ENCODE measurements at places on chromosomes 3 and 15.
A peak's percentile ranks its signal among the peaks of the same experiment; 100 is the strongest.

DNA sequence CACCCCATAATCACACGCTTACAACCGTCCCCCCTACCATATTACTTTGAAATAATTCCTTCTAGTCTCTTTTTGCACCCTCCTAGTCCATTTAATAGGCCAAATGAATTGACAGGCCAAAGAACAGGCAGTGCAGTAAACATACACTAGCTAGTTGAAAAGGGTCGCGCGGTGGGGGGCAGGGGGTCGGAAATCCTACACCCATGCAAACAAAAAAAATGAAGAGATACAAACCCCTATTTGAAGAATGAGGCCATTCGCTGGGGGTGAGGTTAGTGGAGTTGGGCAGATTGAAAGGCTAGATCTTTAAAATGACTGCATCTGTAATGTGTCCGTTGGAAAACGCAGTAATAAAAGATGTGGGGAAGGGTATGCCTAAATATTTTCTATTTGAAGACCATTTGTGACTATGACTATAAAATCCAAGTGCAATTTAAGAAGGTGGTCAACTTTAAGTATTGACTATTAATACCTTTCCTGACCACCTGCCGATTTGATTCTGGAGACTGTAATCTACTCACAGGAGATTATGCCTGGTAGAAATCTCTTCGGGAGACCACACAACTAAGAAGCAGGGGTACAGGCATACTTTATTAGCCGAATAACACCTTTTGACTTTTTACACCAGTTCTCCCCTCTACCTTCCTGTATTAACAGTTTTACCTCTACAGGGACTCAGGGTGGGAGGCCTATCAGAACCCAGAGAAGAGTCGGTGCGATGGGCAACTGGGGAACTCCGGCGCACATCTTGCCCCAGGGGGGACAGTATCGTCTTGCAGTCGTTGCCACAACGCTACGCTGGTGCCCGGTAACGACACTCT is 762 bp upstream of the ARL6 start:
- DNase-seq, result no peak

DNA sequence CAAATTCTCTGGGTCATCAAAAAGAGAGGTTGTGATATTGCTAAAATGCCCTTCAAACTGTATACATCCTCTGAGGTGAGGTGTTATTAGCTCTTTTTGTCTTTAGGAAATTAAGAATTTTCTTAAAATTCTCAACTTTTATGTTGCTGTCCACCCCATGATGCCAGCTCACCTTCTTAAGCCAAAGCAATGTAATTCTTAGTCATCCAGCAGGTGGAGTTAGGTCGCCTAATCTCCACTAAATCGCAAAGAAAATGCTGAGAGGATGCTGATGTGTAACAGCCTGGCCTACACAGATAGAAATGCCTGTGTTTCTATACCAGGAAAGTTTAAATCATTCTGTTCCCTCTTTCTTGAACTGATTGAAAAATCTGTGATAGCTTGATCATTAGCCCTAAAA is 770.2 kb upstream of the ALCAM start:
- DNase-seq, result no peak

DNA sequence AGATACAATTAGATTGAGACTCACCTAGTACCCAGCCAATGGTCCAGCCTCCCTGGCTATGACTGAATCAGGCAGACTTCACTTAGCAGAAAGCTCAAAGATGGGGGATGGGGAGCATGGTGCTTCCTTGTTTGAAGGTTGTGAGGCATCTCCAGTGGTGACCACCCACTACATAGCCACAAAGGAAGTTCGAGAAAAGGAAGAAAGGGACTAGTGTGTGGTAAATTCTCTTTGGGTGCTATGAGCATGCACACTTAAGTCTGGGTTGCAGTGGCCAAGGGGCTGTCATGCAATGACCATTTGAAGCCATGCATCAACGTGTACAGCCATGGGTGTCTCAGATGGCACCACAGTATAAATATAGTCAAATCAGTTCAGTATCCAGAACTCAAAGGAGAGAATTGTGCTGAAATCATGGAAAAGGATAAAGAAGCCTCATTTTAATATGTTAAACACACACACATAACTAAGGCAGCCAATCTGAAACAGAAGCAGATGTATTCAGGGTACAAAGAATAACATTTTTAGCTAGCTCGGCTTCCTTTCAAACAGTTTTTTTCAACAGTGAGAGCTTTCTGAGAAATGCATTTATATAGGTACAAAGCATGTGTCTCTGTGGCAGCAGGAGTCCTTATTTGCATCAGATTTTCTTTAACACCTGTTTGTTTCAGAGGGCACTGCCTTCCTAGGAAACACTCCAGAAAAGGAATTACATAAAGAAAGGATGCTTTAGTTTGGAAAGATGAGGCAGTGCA is 275.5 kb downstream of the GAP43 start:
- no peak for DNase-seq

GRCh38 chr3:131224886-131225550 is 156.6 kb upstream of the NUDT16 start:
- no peak for DNase-seq

GRCh38 chr3:4795905-4796304 is 183.3 kb upstream of the BHLHE40 start:
- DNase-seq, result no peak

GRCh38 chr15:22933641-22934061 is 46.5 kb downstream of the CYFIP1 start:
- no peak for DNase-seq

GRCh38 chr3:164209363-164209762 is 868.9 kb downstream of the SI start:
- DNase-seq, result no peak

GRCh38 chr15:74976159-74976558 is 19.2 kb upstream of the SCAMP5 start:
- DNase-seq, result no peak

GRCh38 chr3:185825006-185825638 is at the start of gene IGF2BP2:
IGF2BP2 (minus strand) TSS chr3:185825042; CDS start chr3:185824960, 82 bp downstream.
- DNase-seq, result peak; percentile 26

GRCh38 chr3:194489736-194490612 is 3.2 kb upstream of the ATP13A3 start:
- DNase-seq, result no peak

DNA sequence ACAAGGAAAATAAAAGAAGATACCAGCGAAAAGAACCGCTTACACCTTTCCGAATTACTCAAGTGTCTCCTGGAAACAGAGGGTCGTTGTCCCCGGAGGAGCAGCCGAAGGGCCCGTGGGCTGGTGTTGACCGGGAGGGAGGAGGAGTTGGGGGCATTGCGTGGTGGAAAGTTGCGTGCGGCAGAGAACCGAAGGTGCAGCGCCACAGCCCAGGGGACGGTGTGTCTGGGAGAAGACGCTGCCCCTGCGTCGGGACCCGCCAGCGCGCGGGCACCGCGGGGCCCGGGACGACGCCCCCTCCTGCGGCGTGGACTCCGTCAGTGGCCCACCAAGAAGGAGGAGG is 325 bp downstream of the ALCAM start:
- no peak for DNase-seq

GRCh38 chr15:42070279-42070975 is 23.9 kb downstream of the PLA2G4D start:
- DNase-seq, result no peak

GRCh38 chr15:94174399-94174802 is 57.0 kb upstream of the MCTP2 start:
- no peak for DNase-seq

GRCh38 chr3:106348139-106348690 is 479.4 kb upstream of the CBLB start:
- no peak for DNase-seq

GRCh38 chr15:75136758-75137157 is 64.9 kb upstream of the C15orf39 start:
- no peak for DNase-seq

DNA sequence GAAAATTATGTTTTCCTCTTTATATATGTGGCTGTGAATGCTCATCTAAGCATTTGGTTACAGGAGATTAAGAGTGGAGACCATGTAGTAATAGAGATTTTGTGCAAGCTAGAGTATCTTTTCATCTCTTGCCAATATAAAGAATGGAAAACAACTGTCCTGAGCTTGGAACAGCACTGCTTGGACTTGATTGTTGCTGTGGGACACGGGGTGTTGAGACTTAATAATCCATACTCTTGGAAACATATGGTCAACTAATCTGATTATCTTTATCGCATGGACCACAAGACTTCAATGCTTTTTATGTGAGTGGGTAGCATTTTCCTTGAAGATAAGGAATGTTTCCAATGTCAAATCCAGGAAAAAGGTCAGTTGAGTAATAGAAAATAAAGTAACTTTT is 806.3 kb downstream of the DIPK2A start:
- no peak for DNase-seq

- DNase-seq, result no peak
These were observed 1.1 kb downstream of the HEG1 start for GRCh38 chr3:125054449-125055329.

GRCh38 chr15:75033809-75034208 is 10.4 kb downstream of the PPCDC start:
- DNase-seq, result no peak

DNA sequence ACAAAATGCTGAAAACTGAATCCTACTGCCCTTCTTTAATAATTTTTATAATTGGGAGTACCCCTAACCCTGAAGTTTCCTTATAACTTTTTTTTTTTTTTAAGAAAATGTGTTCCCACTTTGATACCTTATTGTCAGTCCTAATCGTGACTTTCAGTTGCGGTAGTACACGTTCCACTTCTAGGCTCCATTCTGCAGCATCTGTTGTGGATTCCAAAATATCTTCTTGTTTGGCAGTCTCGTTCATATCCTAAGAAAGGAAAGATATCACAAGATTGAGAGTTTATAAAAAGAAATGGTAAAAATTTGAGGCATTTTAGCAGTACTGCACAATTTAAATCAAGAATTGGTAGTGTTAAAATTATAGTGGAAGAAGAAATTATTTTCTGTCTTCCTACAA is 30.8 kb downstream of the IFT57 start:
- no peak for DNase-seq

GRCh38 chr3:165653130-165653778 is 184.0 kb downstream of the BCHE start:
- DNase-seq, result no peak

DNA sequence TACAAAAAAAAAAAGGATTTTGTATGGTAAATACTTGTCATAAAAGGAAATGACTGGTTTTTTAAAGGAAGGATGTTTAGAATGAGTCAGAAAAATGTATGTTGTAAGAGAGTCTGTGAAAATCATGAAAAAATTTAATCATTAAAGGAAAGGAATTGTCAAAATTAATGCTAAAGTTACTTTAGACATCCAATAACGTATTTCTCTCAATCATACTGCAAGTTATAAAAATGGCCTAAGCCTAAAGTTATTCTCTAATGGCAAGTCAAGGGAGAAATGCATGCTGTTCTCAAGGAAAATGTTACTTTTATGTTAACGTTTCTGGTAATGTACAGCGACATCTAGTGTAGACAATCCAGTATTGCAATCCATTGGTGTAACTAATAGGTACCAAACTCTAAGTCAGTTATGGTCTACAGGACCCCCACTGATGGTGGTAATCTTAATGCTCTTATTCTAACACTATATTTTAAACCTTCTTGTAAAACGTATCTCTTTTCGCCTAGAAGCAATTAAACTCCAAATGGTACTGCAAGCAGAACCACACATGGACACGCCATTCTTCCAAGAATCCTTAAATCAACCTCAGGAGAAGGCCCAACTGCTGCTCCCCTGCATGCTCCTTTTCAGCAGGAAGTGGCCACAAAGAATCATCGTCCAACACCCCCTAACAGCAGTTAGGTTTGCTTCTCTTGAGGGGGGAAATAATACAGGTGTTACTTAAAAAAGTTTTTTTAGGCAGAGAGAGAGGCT is 35.2 kb downstream of the NCEH1 start:
- no peak for DNase-seq

- no peak for DNase-seq
These were observed 12.7 kb upstream of the TMCO5A start for GRCh38 chr15:37921527-37922385.

DNA sequence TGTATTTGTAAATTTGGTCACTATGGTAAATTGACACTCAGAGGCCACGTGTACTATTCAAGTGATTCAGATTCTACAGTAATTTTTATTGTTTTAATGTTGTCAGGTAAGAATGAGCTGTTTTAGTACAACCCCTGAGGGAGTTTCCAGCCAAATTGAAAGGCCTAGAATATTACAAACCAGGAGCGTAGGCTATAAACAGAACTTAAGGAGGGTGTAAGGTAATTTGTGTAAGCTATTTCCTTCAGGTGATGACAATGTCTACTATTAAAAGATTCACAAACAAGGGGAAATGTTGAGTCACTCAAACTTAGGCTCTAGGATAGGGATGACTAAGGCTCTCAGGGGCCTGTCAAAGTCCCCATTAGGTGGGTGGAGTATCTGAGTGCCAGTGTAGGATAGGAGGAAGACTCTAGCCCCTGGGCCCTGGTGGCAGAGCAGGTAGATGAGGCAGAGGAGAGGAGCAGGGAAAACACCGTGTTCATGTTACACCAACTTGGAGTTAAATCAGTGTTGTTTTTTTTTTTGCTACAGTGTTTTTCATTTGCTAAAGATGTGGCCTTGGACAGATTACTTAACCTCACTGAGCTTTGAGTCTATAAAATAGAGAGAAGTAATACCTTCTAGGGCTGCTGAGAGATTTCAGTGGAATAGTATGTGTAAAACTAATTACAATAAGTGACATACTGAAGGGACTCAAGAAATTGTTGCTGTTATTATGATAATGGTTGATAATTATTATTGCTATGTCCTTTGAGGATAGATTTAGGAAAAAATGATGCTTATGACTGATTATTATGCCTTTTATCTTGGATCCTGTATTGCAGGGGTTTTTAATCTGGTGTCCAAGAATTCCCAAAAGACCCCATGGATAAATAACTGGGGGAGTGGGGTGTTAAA is 10.3 kb downstream of the TM4SF1 start:
- DNase-seq, result no peak

GRCh38 chr15:77309392-77309791 is 110.5 kb downstream of the PEAK1 start:
- no peak for DNase-seq

GRCh38 chr3:132062535-132062934 is 27.7 kb upstream of the CPNE4 start:
- no peak for DNase-seq

DNA sequence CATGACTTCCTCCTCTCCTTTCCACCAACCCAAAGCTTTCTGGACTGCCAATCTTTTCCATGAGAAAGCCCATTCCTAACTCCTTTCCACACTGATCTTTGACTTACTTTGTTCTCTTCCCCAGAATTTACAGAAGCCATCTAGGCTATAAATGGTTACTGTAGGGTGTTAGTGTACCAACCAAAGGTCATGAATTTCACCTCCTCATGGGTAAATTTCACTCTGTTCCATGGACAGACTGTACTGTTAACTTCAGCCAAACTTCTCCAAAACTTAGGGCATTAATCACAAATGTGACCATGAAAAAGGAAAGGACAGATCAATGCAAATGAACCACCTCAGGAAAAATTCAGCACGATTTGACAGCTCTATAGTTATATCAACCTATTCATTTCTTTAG is 54.9 kb downstream of the ATOSA start:
- no peak for DNase-seq

DNA sequence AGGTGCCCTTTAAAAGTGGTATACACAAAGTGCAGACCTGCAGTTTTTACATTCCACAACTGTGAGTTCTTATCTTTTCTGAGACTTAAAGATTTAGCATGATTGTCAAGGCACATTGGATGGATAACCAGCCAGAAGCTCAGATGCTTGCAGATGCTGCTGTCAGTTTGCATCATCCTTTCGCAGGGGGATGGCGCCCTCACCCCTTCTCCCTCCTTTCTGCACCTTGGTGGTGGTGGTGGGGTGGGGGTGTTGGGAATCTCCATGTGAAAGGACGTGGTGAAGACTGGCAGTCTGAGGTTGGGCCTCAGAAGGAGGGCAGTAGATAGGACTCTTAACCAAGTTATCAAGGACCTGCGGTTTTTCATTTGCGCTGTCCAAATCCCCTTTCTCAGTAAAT is 309.6 kb upstream of the SEMA6D start:
- no peak for DNase-seq

- DNase-seq, result no peak
These were observed 5.6 kb upstream of the P2RY14 start for GRCh38 chr3:151283907-151284461.
